Stimulated activated naive CD4-positive, alpha-beta T cell (primary cell): ENCODE measurements at places on chromosomes 1 and 21.

GRCh38 chr1:115092175-115092574 lies 2.9 kb upstream of the TSPAN2 start:
- DNase-seq = no peak

DNA sequence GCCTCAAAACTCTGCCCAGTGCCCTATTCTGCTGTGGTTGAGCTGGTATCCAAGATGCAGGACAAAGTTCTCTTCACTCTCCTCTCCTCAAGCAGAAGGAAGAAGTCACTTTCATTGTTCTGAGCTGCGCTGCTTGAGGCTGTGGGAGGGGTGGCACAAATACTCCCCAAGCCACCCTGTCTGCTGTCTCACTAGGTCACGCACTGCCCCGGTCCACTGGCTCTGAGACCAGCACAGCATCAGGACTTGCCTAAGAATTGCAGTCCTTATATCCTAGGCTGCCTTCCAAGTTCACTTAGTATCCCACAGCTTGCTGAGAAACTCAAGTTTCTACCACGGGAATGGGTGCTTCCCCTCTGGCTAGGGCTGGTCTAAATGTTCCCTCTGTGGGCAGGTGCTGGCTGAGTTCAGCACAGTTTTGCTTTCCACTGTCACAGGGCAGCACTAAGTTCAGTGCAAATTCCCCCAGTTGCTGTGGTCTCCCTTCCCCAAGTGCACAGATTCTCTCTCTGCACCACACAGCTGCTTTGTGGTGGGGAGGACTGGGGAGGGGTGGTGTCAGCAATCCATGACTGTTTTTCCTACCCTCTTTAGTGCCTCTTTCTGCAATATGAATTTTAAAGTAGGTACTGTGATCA lies 32.4 kb downstream of the SLC9C2 start:
- DNase-seq = no peak

DNA sequence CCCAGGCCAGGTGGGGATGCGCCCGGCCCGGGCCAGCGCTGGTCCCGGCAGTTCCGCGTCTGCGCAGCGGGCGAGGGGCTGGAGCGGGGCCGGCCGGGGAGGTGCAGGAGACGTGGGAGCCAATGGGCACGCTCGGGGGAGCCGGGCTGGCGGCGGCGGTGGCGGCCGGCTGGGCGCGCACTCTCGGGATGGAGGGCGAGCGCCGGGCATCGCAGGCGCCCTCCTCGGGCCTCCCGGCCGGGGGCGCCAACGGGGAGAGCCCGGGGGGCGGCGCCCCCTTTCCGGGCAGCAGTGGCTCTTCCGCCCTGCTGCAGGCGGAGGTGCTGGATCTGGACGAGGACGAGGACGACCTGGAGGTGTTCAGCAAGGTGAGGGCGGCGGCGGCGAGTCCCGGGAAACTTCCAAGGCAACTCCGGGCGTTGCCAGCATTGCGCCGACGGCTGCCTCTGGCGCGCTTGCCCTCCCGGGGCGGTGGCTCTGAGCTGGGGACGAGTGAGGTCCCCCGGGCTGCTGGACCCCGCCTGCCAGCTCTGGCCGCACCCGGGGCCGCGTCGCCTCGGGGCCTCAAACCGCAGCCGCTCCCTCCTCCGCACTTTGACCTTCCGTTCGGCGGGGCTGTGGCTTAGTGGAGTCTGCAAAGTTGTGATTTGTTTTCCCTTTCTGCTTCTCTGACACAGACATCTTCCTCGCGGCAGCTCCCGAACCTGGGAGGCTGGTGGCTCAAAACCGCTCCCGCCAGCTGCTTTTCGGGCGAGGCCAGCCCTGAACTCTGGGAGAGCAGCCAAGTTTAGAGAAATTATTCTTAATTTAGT lies at the start of gene SNX7:
TSS of gene SNX7 (plus strand) at position 178 of the 812 bp plus-strand sequence. CDS start at position 189, 11 bp downstream.
- DNase-seq = no peak

DNA sequence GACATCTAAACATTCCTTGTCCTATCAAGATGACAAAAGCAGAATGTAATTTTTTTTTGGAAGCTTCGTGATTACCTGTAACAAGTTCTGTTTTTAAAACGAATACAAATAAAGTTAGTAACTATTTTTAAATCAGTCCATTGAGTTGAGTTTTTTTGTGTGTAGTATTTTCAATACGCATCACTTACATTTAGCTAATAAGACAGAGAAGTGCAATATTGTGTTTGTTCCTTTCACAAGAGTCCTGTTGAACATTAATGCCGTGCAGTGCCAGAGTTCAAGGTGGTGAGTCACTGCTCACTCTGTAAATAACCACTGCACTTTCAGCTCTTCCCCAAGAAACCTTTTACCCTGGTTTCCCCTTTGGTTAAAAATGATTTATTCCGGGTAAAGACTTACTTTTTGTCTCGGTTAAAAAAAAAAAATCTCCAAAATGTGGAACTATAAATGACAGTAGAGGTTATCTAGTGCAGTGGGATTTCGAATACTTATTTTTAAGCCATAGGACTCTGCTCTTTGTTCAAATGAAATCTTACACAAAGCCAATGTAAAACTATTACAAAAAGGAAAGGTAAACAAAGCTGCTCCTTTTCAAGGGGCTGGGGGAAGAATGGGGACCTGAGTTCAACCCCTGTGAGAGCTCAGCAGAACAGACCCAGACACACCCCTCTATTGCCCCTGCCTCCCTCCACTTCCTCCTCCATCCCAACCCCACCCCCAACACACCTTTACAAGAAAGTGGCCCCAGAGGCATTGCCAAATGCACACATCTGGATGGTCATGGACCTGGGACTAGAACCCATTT lies 14.8 kb upstream of the NCMAP start:
- DNase-seq = no peak

GRCh38 chr1:175274368-175274767 lies 81.8 kb upstream of the KIAA0040 start:
- DNase-seq = no peak

DNA sequence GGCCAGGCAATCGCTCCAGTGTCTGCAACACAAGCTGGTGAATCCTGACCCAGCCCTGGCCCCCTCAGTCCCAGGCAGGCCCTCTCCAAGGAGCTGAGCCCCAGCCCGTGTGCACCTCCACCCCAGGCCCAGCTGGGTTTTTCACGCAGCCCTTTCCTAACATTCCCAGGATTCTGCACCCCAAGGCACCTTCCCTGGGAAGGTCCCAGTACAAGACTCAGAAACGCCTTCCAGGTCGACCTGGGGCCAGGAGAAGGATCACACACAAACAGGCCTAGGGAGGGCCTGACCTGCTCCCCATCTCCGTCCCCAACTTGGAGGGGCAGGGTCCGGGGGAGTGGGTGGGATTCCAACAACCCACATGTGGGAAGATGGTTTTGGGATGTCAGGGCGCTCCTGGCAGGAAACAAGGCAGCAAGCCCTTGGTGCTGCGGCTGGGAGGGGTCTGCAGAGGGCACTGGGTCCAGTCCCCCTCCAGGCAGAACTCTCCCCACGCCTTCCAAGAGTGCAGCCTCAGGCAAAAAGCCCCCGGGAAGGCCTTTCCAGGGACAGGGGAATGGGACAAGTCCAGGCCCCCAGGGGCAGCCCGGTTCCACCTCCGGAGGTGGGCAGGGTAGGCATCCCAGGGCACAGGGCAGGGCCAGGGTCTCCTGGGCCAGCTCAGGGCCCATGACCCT lies 58.3 kb downstream of the KCNAB2 start:
- DNase-seq = no peak

DNA sequence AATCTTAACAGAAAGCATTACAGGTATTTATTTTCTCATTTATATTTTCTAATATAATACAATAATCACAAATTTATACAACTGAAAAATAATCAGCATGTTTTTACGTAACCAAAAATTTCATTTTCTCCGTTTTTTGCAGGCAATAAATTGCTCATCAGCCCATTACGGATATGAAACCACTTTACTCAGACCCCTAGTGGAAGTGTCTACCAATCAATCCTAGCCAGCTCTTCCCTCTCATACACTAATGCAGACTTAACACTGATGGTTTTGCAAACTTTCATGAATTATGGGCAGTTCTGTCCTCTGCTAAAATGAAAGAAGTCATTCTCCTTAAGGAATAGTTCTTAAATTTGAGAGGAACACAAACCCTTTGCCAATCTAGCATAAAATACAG lies 124.7 kb downstream of the EIF4G3 start:
- DNase-seq = no peak

DNA sequence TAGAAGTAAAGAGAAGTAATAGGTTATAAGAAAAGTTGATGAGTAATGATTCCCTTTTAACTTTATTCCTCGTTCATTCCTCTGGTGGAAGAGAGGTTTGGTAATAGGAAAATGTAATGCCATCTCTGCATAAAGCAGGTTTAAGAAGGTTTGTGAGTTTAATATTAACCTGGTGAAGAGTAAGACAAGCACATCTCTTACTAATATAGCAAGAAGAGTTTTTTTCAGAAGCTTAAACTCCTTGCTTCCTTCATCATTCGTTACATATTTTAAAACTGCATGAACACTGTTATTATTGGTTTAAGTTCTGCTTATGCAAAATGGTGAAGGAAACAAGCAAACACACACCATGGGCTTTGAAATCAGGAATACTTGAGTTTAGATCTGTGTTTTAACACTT lies 9.2 kb upstream of the PLA2G4A start:
- no peak for DNase-seq

DNA sequence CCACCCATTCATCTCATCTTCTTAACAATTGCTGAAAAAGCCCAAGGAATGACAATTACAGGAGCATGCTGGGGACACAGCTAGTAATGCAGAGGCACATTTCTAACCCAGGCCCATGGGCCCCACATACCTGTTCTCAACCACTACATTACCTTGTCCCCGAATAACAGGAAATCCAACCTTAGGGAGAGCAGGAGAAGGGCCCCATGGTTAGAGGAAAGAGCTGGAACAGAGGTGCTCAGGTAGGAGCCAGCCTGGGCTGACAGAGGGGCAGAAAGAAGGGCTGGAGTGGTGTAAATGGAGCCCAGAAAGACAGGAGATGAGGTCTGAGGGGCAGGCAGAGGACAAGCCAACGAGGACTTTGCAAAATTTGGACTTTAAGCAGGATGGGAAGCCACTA lies 11.4 kb upstream of the S100A8 start:
- DNase-seq = no peak

DNA sequence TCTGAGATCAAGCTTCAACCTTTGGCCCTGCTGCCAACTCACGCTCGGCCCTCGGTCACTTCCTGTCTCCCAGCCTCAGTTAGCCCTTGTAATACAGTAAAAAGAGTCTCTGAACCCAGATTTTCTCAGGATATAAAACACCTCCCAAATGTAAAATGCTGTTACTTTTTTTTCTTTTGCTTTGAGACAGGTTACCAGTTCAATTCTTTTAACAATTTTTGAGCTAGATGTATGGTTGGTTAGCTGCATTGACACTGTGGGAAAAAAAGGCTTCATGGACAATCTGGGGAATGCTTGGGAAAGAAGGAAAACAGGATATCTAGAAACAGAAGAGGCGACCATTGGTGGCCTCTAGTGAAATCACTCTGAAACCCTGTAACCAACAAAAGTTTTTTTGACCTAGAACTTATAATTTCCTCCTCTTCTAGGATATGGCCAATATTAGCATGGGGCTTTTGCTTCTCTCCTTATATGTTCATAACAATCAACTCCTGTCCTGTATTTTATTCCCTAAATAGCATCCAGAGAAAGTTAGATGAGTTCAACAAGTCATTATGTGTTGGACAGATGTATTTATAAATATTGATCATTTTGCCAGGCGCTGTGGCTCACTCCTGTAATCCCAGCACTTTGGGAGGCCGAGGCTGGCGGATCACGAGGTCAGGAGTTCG lies 1.3 kb downstream of the CMPK1 start:
- no peak for DNase-seq
